Cardiac atrium fibroblast (primary cell): ENCODE measurements at places on chromosomes 16 and 17. TPM values are rescaled to one million over a fixed set of nuclear protein-coding genes. Genes with fewer than 3 reads are reported as not detected.

MT1A gene
- 5.7 and 6.9 TPM in 2 replicates for total RNA-seq

CLTC gene
- total RNA-seq = 220 and 306 TPM in 2 replicates

ELMO3 gene
- total RNA-seq = 0.36 and 0.49 TPM in 2 replicates

SOST gene
- not detected in 2 replicates for total RNA-seq

RDM1 gene
- total RNA-seq = not detected in 2 replicates

OR4D1 gene
- total RNA-seq = not detected in 2 replicates

ITGA2B gene
- 0.54 TPM in 1 of 2 replicates, not detected in the other for total RNA-seq

P4HB gene
- 3,334 and 3,459 TPM in 2 replicates for total RNA-seq

CCL16 gene
- total RNA-seq = not detected in 2 replicates

TRAF7 gene
- 49.9 and 67.0 TPM in 2 replicates for total RNA-seq

ABCA10 gene
- 0.32 TPM in 1 of 2 replicates, not detected in the other for total RNA-seq

NOTUM gene
- not detected in 2 replicates for total RNA-seq

TNFSF12 gene
- 39.2 and 40.1 TPM in 2 replicates for total RNA-seq

AURKB gene
- 7.0 and 10.3 TPM in 2 replicates for total RNA-seq
